ENCODE measurements at places on chromosomes 16 and 17.

GRCh38 chr17:44934745-44935105 lies 12.8 kb downstream of the KIF18B start:
- DNase-seq: no peak

GRCh38 chr17:73126716-73127473 lies 34.4 kb upstream of the SLC39A11 start:
- DNase-seq: no peak

DNA sequence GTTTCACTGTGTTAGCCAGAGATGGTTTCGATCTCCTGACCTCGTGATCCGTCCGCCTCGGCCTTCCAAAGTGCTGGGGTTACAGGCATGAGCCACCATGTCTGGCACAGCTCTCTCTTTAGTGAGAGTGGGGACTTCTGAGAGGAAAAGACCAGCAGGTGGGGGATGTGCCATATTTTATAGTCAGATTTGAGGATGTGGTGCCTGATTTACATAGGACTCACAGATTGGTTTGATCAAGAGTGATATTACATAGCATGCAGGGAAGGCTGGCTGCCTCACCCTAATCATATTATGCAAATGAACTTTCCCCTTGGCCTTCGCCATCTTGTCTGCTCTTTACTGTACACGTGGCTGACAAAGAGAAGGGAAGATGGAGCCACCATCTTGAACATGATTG lies 28.1 kb upstream of the MAPK3 start:
- DNase-seq: no peak

DNA sequence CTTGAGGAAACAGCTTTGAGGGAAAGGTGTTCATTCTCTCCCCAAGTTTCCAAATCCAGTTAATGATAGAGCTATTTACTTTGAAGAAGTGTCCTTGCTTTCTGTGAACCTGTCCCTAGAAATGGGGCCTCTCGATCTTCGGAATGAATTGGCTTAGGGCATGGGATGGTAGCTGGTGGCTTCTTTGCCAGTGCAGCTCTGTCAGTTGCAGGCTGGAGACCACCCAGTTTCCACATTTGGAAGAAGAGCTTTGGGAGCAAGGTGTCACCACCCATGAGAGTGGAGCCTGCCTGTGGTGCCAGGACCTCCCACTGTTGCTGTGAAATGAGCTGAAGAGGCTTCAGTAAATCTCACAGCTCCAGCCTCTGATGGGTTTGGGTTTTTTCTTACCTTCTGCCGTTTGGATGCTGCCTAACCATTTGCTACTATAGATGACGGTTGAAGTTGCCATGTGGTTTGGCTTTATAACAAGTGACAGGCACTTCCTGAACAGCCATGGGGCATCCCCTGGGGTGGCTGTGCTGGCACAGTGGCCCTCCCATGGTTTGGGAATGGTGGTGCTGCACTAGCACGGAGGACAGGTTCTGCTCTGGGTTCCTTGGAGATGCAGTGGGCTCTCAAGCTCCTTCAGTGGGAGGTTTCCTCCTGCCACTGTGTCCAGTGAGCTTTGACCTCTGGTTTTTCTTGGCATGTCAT lies 19.5 kb upstream of the SLC5A10 start:
- no peak for DNase-seq

DNA sequence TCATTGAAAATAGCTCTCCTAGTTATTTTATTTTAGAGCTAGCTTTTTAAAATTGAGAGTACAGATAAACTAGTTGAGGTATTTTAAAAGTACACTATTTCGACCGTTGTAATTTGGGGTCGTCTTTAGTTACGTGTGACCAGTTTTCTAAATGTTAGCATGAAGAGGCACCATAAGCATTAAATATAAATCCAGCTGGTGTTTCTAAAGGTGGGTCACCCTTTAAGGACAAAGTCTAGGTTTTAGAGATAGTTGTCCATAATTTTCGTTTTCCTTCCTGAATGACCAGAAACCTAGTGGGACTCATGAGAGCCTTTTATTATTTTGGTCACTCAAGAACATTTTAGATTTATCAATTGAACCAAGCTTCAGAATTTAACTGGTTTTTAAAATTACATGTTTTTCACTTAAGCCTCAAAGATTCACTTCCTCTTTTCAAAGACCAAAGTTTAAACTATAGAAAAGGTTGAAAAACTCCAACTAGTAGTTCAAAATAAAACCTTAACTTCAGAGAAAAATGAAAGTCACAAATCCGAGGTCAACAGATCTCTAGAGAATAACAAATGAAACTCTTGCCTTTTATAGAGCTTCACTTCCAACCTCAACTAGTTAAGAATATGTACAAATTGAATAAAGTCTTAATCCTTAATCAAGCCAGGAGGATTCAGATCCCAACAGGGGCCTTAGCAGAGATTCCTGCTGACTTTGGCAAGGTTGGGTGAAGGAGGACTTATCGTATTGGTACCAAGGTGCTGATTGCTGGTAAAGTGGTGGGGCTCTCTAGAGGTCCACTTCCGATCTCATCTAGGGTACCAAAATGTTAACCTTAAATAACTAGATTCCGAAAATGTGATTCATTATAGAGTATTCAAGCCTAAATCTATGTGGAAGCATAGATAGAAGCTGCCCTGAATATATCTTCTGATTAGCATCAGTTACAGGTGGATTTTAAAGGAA lies 32.5 kb downstream of the PHKB start:
- DNase-seq: no peak

DNA sequence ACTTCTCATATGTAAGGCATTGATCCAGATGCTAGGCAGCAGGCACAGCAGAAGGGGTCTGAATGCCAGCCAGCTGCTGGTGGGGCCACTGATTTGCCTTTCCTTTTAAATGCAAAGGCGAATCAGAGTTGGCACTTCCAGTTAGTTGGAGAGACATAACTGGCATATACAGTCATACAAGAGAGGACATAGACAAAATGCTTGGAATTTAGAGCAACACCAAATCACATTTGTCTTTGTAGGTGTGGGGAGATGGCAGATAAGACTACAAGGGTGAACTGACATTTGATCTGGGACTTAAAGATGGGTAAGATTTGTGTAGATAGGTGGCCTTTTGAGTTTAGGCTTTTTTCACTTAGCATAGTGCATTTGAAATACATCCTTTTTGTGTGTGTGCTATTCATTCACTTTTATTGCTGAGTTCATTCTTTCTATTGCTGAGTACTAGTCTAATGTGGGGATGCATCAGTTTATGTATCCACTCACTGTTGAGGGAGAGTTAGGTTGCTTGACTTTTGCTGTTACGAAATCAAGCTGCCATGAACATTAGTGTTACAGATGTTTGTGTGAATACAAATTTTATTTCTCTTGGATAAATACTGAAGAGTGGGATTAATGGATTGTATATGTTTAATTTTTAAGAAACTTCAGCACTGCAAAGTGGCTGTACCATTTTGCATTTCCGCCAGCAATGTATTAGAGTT lies 74.1 kb downstream of the SPECC1 start:
- no peak for DNase-seq

- no peak for DNase-seq
Observed at GRCh38 chr17:66722341-66722740, 112.6 kb upstream of the CACNG5 start.

GRCh38 chr17:43945074-43945829 lies 3.0 kb upstream of the PPY start:
- DNase-seq: no peak

DNA sequence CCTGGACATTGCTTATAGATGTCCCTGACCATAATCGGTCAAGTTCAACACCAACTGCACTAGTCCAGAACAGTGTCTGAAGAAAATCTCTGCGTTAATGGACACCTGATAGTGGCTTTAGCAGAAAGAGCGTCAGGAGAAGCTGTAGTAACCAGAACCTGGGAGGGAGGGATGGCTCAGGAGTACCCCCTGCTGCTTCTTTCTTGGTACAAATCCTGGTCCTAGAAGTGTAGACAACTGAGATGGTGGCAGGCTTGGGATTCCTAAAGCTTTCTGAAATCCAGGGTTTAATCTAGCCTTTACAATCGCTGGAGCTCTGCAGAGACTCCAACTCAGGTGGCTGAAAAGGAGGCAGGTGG lies 5.4 kb downstream of the MAP3K14 start:
- no peak for DNase-seq

GRCh38 chr17:37219876-37220606 lies 155.7 kb upstream of the C17orf78 start:
- DNase-seq: no peak

GRCh38 chr16:25051406-25052150 lies 36.4 kb upstream of the ARHGAP17 start:
- DNase-seq: no peak

GRCh38 chr16:79970551-79971236 lies 370.2 kb upstream of the MAF start:
- no peak for DNase-seq

- no peak for DNase-seq
Observed at GRCh38 chr17:82696916-82697807, 1.3 kb downstream of the RAB40B start.

- DNase-seq: no peak
Observed at GRCh38 chr16:67237396-67238277, 9.6 kb downstream of the FHOD1 start.

DNA sequence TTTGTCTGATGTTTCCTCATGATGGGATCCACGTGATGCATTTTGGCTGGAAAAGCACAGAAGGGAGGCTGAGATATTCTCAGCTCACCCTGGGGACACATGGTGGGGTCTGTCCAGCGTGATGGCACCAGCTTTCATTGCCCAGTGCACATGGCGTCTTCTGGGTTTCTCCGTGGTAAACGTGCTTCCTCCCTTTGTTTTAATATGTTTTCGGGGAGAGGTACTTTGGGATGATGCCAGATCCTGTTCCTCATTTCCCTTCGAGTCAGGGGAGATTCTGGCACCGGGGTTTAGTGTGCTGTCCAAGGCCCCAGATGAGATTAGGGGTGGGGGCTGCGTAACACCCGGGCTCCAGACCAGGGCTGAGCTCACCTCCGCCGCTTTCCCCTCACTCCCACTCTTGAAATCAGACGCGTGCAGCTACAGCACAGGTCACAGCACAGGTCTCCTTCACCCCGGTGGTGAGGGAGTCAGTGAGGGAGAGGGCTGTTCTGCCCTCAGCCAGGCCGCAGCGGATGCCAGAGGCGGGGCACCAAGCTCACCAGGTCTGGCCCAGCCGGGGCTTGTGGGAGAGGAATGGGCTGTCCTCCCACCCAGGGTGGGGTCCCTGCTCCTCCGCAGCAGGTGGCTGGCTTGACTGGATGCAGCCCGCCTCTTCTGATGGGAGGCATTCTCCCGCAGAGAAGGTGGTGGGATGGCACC lies 33.9 kb downstream of the COX4I1 start:
- DNase-seq: no peak

DNA sequence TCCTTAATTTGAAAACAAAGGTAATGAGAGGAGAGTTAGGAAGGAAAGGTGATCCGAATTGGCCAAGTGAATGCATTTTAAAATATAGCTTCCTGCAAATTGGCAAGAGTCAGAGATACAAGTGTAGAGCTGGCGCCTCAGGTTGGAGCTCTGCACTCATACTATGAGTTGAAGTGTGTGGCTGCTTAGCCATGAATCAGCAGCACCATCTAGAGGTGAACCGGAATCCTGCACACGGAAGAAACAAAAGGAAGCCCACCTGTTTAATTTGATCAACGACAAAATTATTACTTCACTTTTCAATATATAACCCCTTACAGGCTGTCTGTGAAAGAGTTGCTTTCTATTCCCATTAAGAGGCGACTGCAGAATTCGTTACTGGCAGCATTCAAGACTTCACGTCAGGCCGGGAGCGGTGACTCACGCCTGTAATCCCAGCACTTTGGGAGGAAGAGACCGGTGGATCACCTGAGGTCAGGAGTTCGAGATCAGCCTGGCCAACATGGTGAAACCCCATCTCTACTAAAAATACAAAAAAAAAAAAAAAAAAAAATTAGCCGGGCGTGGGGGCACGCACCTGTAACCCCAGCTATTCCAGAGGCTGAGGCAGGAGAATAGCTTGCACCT lies 1253.7 kb upstream of the CDH8 start:
- no peak for DNase-seq

DNA sequence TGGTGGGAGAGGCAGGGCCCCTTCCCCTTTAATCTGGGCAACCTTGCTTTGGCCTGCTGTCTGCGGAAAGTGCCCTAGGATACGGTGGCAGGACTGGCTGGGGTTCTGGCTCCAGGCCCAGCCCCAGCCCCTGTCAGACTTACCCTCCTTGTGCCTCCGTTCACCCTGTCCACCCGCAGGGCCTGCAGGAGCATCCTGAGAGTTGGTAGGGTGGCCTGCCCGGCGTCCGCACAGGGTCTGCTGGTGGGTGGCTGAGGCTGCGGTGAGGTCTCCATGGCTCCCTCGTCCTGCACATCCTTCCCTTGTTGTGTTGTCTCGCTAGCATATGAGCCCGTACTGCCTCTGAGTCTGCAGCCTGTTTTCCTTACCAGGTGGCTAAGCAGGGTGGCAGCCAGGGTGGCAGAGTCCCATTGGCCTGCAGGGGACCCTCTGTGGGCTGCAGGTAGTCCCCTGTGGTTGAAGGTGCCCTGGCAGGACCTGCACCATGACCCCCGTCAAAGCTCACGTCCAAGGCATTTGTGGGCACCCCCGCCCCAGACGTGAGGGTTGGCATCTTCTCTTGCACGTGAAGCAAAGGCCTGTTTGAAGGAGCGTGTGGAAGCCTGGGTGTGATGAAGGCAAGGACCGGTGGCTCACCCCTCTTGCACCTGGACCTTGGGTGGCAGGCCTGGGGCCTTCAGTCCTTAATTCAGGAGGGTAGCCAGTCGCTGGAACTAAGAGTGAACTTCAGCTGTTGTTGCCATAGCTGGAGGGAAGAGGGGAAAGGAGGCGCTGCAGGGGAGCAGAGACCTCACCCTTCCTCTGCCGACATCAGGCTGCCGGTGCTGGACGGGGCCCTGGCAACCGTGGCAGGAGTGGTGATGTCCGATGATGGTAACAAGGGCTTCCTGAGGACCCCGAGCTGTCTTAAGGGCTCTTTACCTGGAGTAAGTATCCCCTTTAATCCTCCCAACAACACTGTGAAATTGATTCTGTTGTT lies 293.7 kb downstream of the SEC14L1 start:
- no peak for DNase-seq

DNA sequence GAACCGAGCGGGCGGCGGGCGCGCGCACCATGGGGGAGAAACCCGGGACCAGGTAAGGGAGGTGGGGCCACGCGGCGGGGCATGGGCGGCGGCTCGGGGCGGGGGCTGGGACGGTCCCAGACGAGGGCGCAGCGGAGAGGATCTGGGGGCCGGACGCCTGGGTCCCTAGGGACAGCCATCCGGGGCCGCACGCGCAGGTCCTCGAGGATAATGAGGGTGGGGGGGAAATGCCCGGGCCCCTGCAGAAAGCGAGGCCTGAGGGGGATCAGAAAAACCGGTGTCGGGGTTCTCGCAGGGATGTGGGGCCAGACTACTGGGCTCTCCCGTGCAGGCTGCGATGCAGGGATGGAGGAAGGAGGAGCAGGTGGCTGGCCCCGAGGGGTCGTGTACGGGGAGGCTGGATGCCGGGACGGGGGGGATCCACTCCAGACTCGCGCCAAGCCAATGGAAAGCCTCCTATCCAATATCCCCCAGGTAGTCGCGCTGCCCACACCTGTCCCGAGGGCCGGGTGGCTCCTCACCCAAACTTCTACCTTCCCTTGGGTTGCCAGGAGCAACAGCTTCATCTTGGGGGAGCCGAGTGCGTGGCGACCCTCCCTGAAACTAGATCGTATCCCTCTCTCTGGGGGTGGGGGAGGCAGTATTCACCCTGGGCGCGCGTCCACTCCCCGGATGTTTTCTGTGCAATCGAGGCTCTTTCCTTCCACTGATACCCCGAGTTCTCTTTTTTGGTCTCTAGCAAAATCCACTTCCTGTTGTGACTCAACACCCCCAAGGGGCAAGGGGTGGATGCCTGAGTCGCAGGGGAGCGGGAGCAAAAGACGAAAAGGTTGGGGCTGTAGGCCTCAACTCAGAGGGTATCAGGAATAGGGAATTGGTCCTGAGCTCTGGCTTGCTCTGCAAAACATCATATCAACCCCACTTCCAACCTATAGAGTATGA lies 532 bp downstream of the ARRB2 start:
- no peak for DNase-seq

GRCh38 chr17:77875051-77875780 lies 83.3 kb upstream of the TNRC6C start:
- no peak for DNase-seq
